ENCODE measurements at places on chromosomes 6 and 20.

- no peak for DNase-seq
Observed at GRCh38 chr6:169441292-169441691, 187.6 kb upstream of the THBS2 start.

DNA sequence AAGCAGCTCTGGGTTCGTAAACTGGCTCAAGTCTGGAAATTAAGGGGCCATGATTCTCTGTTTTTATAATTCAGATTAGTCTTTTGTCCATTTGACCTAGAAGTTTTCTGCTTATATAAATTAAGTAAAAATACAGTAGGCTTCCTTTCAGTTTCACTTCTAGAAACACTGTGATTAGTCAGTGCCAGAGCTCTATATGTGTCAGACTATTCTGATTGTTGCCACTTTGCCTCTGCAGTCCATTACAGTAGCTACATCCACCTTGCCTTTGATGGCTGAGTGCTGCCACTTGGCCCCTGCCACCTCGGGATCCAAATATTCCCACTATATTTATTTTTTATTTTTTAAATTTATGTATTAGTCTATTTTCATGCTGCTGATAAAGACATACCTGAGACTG is 7.9 kb downstream of the ZC2HC1B start:
- no peak for DNase-seq

- DNase-seq: no peak
Observed at GRCh38 chr6:6683969-6684833, 95.7 kb downstream of the LY86 start.

- DNase-seq: no peak
Observed at GRCh38 chr6:140816681-140817080, 1316.0 kb upstream of the GJE1 start.

DNA sequence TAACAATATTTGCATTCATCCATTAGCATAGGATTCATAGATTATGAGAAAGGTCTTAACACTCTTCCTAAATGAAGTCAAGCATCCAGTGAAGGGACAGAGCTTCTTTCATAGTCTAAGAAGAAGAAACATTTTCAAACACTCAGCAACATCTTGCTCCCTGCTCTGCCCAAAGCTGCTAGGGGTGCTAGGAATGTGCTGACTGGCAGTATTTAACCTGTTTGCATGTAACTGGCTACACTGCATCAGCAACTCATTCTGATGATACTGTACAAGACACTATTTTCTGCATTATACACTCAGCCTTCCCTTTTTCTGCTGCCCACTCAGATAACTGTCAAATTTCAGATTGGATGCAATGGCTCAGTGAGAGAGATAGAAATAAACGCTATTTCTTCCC is 495.1 kb upstream of the ARID1B start:
- no peak for DNase-seq

- DNase-seq: no peak
Observed at GRCh38 chr20:60281295-60281694, 323.1 kb downstream of the CDH26 start.

- no peak for DNase-seq
Observed at GRCh38 chr6:68911334-68911733, 276.3 kb downstream of the ADGRB3 start.

DNA sequence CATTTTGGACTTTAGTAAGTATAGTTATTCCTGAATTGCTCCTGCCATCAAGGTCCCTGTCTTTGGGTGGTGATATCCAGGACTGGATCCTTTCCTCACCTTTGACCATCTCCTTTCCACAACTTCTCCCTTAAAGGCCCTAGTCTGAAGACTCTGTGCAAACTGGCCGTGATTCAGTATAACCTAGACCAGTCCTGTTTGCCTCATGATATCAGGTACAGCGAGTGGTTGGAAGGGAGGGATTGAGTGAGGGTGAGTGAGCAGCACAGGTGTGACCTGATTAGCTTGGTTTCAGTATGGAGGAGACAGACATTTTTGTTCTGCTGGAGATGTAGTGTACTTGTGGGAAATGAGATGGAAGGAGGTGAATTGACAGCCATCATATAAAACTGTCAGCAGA is 2.3 kb upstream of the RRP36 start:
- DNase-seq: no peak

GRCh38 chr6:123105561-123105960 is 109.5 kb downstream of the CLVS2 start:
- no peak for DNase-seq

GRCh38 chr6:155440398-155441111 is 15.1 kb downstream of the NOX3 start:
- no peak for DNase-seq

DNA sequence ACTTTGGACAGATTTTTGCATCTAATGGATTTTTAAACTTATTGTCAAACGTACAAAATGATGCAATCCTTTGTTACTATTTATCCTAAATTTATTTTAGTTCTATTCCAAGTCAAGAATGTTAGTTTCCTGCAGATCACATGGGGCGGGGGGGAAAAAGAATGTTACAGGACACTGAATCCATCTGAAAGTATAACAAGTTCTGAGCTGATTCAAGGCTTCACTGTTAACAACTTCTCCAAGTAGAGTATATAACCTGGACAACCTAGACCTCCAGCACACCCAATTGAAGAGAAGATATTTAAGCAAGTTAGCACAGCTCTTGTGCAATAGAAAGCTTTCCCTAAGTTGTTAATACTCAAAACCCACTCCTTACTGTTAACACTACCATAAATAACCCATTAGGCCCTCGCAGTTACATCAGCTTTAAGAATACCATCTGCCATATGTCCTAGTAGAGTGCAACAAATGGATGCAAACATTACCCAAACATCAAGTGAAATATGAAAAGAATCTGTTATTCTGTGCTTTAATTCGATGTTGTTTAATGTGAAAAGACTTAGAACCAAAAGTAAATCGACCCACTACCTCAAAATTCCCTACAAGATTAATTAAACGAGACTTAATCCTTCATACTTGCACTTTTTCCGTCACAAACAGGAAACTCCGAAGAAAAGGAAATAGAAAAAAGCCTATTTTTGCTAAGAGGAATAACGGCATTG is 1.3 kb downstream of the SEC63 start:
- DNase-seq: no peak

GRCh38 chr6:90454836-90455427 is 131.9 kb downstream of the MAP3K7 start:
- DNase-seq: no peak

- DNase-seq: no peak
Observed at GRCh38 chr6:3323696-3324261, 65.0 kb downstream of the PSMG4 start.

GRCh38 chr6:32761072-32761471 is 2.3 kb downstream of the HLA-DQB2 start:
- no peak for DNase-seq

DNA sequence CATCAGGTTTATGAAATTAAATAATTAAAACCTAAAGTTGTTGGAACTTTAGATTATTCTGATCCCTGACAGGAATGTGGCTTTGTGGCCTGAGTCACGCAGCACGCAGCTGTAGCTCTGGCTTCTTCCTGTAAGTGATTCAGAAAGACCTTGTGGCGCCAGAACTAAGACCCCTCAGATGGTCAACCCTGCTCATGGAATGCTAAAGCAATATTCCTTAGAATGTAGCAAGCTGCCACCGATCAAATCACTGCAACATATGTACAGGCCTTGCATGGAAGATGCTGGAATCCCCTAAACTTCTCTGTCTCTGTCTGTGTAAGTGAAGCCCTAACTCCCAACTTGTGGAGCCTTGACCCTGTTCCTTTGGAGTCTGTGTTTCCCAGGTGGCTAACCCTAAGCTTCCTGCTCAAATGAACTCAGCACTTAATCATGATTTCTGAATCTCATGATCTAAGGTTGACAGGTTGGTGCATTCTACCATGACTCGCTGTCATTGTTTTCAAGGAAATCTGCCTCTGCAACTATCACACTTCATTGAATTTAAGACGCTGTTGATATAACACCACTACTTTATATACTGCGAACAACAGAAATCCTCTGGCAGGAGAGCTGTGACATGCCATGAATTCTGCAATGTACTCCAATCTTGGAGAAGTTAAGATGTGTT is 111.2 kb upstream of the CST7 start:
- no peak for DNase-seq

- no peak for DNase-seq
Observed at GRCh38 chr6:149895048-149895590, 2.8 kb downstream of the RAET1E start.

DNA sequence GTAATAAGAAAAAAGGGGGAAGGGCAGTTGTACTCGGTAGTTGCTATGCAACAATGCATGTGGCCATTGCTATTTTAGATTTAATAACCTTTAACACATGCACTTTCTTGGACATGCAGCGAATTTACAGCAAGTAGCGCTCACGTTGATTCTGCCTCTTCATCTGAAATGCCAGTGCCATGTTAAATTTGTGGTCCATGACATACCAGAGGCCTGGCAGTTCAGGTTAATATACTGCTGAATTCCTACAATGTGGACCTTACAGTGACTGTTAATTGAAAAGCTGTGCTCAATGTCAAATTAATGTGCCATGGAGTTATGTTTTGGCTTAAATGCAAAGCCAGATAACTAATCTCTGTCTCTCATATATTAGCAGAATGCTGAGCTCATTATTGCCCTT is 699.7 kb downstream of the DOK5 start:
- no peak for DNase-seq

DNA sequence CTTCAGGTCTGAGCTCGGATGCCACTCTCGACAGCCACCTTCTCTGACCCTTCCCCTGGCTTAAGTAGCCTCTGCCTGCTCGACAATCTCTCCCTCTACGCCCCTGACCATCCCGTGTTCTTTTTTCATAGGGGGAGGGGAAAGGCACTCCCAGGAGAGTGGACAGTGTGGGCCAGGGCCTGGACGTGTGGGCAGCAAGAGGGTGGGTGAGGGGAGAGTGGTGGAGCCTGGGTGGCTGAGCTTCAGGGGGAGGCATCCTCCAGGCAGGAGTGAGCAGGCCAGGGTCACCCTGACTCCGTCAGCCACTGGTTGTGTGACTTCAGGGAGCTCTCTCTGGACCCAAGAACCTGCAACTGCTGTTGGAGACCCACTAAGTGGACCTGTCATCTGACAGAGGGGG is 92.7 kb downstream of the CEBPB start:
- DNase-seq: no peak

DNA sequence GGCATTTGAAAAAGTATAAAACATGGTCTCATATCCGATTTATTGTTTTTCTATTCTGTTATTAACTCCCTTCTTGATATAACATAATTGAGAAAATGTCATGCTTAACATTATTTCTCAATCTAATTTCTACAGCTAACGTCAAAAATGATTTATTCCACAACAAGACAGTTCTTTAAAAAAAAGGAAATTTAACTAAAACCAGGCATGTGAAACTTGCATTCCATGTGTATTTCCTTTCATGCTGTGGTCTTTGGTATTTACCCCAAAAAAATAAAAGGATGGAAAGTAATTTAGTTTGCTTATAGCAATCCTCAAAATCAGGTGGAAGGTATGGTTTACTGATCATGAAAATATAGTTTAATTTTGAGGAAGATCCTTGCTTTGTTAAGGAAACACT is 142.8 kb downstream of the COL21A1 start:
- no peak for DNase-seq

DNA sequence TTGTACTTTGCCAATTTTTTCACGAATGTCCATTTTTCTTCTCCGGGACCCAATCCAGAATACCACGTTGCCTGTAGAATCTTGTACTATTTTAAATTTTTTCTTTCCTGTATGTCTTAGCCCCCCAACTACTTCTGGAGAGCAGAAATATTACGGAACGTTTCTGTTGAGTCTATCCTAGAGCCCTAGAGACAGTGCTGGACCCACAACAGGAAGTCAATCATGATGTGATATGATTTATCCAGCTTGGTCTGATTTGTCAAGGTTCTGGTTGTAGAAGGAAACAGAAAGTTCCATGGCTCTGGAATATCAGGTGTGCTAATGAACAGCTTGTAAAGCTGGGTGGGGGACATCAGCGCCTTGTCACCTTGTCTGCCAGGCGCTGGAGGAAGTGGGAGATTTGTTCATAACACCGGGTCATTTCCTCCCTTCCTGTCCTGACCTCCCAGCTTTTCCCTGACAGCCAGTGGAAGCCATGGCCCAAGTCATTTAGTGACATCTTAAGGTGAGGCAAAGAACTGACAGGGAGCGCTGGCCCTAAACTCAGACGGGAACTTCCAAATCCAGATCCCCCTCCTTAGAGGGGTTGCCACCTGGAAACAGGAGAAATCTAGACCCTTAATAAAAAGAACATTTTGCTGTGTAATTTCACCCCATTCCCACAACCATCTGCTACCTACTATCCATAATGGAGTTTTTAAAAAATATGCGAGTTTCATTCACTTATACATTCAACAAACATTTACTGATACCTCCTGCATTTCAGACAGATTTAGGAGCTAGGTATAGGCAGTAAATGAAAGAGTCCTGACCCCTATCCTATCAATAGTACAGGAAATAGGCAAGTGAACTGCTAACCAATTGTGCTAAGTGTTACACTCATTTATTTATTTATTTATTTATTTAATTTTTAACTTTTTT is 130.5 kb downstream of the ZFP64 start:
- no peak for DNase-seq

DNA sequence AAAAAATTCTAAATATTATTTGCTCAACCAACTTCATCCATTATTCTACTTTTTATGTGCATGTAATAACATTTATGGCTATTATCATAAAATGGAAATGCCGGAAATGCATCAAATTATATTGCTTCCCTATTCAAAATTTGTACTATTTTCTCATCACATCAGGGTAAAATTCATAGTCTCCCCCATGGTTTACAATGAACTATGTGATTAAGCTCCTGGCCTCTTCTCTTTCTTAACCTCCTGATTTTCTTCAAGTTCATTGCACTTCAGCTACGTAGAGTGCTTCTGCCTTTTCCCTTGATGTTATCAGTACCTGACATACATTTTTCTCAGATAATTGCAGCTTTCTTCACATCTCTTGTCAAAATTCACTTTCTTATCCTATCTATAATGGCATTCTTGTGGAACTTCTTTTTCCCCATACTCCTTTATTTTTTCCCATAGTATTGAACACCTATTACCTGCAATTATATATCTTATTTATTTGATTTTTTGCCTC is 699.1 kb upstream of the ADGRB3 start:
- no peak for DNase-seq

- peak; percentile 37 for DNase-seq
Observed at GRCh38 chr20:35883778-35884540, 70.3 kb downstream of the SCAND1 start.

GRCh38 chr6:128595544-128595943 is 75.1 kb upstream of the PTPRK start:
- DNase-seq: no peak

DNA sequence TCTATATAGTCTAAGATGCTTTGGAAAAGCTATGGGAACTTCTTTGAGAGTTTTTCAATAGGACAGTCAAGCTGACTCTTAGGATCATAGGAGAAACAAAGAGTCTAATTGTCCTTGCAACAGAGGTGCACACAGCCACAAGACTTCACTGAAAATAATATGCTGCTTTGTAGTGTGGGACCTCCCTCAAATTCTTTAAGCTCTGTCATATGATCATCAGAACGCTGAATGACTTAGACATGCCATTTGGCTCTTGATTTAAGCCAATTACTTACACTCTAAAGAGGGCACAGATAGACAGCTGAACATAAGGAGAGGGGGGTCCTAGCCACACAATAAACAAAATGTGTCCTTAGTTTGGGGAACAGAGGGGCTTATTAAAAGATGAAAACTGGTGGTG is 818.7 kb upstream of the GJE1 start:
- no peak for DNase-seq

Data from activated T-cell treated with anti-CD3 and anti-CD28 coated beads for 24 hours (primary cell).